ENCODE measurements at places on chromosomes 11 and 22.

GRCh38 chr11:16040151-16040550 is 316.2 kb downstream of the SOX6 start:
- ATAC-seq = no peak

DNA sequence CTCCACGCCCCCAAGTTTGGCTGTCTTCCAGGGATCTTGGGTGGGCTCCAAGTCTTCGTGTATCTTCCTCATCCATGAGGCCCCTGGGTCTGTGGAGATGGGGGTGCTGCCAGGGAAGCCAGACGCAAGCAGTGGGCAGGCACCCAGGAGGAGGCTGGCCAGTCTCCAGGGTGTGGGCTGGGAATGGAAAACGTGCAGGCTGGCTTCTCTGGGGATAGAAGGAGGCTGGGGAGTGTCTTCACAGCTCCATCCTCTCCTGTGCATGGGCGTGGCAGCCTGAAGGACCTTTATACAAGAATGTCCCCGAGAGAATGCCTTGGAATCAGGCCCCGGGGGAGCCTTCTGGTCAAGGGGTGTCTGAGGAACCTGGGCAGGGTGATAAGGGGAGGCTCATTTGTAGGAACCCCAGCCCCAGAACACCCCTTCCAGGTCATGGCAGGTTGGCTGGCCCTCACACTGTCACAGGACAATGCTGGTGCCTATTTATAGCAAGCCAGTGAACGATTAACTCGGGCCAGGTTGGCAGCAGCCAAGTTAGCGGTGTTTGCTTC is 14.0 kb downstream of the SGSM1 start:
- ATAC-seq = no peak

GRCh38 chr11:776561-777287 is 563 bp downstream of the GATD1 start:
- peak; percentile 62 for ATAC-seq

DNA sequence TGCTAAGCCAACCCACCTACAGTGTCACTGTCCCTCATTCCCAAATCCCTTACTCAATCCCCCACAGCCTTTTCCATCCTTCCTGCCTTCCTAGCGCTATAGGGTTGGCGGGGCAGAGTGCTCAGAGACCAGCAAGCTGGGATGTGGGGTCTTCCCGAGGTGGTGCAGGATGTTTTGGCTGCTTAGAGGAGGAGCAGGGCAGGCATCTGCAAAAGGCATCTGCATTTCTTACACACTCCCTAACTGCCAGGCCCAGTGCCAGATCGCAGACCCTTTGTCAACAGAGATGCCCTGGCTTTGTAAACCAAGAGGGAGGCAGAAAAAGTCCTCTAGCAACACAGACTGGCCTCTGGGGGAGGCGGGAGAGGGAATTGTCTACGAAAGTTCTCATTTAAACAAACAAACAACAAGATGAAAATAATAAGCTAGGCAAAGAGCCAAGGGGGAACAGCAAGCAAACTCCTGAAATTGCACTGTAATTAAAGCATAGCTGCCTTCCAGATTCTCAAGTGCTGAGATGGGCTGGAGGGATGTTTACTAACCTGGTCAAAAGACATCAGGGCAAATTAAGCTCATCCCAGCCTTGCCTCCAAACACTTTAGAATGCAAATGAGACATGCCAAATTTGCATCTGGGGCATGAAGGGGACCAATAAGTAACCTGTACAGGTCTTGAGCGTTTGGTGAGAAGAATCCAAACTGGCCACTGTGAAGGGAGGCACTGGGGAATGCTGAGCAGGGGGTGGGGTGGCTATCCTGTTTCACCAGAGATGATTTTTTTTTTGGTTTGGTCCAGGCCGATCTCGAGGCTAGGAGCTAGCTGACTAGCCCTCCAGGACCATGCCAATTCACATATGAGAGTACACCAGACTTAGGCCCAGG is 38.1 kb upstream of the ADA2 start:
- ATAC-seq = peak; percentile 31

GRCh38 chr11:66546966-66547661 is 411 bp downstream of the ACTN3 start:
- no peak for ATAC-seq

DNA sequence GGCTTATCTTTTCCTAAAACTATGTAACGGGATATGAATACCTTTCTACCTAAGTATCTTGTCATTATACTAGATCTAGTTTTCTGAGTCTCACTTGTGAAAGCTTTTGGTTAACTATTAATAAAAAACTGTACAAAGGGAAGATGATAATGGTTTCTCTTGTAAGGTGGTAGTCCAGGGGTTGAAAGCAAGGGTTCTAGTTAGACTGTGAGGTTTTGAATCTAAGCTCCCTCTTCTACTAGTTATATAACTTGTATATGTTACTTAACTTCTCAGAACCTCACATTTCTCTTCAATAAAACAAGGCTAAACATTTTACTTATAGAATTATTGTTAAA is 54.3 kb downstream of the ARHGEF12 start:
- no peak for ATAC-seq

GRCh38 chr11:117391181-117391580 is 63.5 kb downstream of the CEP164 start:
- ATAC-seq = no peak

DNA sequence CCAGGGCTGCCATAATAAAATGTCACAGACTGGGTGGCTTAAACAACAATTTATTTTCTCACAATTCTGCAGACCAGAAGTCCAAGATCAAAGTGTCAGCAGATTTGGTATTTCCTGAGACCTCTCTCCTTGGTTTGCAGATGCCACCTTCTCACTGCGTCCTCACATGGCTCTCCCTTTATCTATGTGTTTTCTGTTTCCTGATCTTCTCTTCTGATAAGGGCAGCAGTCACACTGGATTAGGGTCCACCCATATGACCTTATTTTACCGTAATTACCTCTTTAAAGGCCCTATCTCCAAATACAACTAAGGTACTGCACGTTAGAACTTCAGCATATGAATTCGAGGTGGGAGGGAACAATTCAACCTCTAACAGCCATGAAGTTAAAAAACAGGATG is 238.9 kb upstream of the API5 start:
- no peak for ATAC-seq

- ATAC-seq = no peak
These were observed 2.1 kb downstream of the ACCSL start for GRCh38 chr11:44049832-44050231.

- ATAC-seq = no peak
These were observed 47.0 kb upstream of the PLET1 start for GRCh38 chr11:112307616-112308015.

DNA sequence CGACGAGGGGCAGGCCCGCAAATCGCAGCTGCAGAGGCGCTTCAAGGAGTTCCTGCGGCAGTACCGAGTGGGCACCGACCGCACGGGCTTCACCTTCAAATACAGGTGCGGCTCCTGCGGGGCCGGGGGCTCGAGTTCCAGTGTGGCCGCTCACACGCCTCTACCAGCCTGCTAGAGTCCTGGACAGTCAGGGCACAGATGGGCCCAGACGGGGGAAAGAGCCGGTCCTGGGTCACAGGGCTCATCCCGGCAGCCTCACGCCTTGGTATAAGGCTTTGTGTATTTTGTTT is 506 bp downstream of the MCM5 start:
- ATAC-seq = peak; percentile 6

DNA sequence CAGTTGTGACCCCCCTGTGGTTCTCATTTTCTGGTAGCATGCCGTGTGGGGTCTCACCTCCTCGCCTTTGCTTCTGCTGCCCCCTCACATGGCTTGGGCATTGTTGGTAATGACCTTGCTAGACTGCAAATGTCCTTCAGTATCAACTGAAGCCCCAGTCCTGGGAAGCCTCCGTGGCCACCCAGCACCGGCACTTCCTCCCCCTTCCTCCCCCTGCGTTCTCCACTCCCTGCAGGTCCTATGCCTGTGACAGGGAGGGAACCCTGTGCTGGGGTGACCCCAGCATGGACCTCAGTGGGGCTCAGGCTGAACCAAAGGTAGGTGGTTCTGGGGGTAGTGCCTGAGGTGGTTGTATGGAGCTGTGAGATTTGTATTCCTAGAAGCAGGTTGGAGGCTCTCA is 5.9 kb downstream of the ST3GAL4 start:
- no peak for ATAC-seq

DNA sequence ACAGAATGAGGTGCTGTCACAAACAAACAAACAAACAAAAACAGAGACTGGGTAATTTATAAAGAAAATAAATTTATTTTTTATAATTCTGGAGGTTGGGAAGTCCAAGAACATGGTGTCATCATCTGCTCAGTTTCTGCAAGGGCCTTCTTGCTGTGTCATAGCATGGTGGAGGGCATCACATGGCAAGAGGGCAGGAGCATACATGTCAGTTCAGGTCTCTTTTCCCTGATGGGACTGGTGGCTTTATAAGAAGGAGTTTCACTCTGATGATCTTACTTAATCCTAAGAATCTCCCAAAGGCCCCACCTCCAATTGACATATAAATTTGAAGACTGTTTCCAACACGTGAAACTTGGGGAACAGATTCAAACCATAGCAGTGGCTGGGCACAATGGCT is 135.7 kb downstream of the NECTIN1 start:
- no peak for ATAC-seq

DNA sequence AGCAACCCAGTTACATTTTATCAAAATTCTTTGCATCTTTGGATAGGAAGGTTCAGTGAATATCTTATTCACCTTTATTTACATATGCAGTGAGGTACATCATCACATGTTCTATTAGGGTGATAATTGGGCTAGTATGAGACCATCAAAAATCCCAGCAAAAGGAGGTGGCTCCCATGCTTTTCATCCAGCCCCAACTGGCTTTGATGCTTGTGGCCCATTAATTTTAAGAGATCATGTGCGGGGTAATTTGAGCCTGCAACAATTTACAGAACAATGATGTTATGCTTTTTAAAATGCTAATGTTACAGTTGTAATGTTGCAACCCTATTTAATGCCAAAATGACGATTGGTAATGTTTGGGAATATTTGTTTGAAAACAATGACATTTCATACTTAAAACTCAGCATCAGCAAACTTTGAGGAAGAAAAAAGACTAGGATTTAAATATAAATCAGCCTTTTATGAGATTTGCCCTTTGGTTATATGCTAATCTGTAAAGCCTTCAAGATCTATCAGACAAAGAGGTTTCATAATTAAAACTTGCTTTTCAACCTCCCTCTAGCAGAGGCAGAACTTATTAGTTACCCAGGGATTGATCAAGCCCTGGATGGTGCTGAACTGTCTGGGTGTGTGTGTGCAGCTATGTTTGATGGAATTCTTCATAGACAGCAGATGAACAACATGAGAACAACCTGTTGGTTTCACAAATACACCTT is 183.5 kb upstream of the SORL1-AS1 start:
- no peak for ATAC-seq

DNA sequence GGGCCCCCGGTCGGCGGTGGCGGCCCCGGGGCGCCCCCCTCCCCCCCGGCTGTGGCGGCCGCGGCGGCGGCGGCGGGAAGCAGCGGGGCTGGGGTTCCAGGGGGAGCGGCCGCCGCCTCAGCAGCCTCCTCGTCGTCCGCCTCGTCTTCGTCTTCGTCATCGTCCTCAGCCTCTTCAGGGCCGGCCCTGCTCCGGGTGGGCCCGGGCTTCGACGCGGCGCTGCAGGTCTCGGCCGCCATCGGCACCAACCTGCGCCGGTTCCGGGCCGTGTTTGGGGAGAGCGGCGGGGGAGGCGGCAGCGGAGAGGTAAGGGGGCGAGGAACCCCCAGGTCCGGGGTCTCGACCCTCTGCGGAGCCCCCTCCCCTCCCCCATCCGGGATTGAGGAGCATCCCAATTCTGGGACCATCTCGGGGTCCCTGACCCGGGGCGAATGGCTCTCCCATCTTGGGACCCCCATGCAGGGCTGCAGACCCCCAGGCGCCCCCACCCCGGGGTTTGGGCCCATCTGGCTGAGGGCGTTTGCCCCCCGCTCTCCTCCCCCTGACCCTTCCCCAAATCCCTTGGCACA is 431 bp downstream of the KMT2A start:
- ATAC-seq = peak; percentile 40

- no peak for ATAC-seq
These were observed 124.1 kb downstream of the WNT7B start for GRCh38 chr22:45852826-45853225.

DNA sequence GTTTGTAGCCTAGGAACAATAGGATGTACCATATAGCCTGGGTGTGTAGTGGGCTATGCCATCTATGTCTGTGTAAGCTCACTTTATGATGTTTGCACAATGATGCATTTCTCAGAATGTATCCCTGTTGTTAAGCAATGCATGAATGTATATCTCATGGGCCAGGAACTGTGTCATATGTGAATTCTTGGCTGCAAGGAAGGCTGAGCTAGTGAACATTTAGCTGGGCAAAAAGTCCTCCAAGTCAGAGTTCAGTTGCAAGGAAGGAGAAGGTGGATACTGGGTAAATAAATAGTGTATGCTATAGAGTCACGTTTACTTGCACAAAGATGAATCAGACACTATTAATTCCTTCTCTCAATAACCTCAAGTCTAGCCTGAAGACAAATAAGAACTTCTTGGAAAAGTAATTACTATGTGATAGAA is 136.1 kb downstream of the EHF start:
- no peak for ATAC-seq

DNA sequence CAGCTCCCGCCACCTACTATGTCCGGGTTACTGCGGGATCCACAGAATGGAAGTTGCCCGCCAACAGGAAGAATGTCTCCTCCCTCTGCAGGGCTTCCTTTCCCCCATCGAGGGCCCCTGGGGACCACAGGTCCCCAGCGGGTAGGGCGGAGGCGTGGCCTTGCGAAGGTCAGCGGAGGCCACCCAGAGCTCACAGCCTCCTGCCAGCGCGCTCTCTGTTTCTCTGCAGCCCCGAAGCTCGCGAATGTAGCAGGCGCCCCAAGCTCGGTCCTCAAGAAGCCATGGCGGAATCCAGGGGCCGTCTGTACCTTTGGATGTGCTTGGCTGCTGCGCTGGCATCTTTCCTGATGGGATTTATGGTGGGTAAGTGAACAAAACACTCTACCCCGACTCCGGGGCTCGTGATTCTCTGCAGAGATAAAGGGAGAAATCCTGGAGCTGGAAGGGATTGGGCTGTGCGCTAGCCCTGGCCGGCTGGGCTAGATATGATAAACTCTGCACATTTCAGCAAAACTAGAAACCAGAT is at the start of gene NAALAD2:
Gene NAALAD2, plus strand, starts transcription at position 186 of the 526 bp plus-strand sequence. Its CDS starts 96 bp downstream, at position 282.
- peak; percentile 63 for ATAC-seq

- no peak for ATAC-seq
These were observed 104.2 kb downstream of the WT1 start for GRCh38 chr11:32331098-32331497.

GRCh38 chr22:25748140-25748539 is 6.2 kb downstream of the MYO18B start:
- no peak for ATAC-seq

DNA sequence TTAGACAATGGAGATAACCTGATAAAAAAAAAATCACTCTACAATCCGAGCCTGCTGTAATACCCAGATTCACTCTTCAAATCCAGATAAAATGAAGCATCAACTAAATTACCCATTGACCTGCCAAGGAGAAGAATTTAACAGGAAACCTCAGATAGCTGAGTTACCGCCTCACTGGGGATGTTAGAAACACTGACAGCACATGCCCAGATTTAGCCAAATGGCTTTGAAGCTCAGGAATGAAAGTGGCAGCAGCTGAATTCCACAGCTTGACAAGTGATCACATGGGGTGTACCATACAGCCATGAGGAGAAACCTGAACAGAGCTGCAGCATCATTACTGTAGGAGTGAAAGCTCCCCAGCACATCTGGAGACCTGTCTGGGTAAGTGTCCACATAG is 807.6 kb downstream of the DLG2 start:
- ATAC-seq = no peak
